ENCODE measurements at places on chromosomes 6 and 20.

DNA sequence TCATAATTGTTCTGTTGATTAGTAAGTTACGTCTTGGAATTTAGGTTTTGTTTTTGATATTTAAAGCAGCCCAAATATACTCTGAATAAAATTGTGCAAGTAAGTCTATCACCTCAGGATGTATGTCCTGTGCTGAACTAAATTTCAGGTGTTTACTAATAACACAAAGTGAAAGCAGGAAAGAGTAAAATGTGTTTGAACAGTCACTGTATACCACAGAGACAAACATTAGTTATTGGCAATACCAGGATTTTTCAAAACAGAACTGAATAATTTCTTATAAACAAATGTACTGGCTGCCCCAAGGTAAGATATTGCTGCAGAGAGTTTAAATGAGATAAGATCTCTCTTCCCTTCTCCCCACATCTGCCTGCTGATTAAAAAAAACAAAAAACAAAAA is 404.7 kb upstream of the RUNX2 start:
- DNase-seq: no peak

GRCh38 chr20:34595377-34596184 is 37.1 kb downstream of the MAP1LC3A start:
- no peak for DNase-seq

DNA sequence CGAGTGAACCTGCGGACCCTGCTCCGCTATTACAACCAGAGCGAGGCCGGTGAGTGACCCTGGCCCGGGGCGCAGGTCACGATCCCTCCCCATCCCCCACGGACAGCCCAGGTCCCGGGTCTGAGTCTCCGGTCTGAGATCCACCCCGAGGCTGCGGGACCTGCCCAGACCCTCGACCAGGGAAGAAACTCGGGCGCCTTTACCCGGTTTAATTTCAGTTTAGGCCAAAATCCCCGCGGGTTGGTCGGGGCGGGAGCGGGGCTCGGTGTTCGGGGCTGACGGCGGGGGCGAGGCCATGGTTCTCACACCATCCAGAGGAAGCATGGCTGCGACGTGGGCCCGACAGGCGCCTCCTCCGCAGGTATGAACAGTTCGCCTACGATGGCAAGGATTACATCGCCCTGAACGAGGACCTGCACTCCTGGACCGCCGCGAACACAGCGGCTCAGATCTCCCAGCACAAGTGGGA is 46.9 kb upstream of the TRIM26 start:
- DNase-seq: peak; percentile 31

DNA sequence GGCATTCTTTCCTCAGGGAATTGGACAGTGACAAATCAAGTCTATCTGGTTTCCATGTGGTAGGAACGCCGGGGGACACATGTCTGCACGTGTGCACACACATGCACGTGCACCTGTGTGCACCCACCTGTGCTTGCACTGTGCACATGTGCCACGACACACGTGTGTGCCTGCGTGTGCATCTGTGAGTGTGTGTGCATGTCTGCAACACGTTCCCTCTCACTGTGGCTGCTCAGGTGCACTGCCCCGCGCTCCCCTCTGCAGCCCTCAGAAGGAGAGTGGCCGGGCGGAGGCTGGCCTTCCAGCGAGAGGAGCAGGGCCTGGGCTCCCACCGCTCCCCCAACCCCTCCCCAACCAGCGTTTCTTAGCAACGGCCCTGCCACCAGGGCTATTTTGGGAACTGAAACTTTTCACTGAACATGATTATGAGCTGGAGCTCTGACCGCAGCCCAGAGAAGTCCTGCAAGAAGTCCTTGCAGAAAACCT is 147.8 kb downstream of the PHACTR3 start:
- no peak for DNase-seq

GRCh38 chr6:4817551-4817950 is 41.3 kb downstream of the CDYL start:
- DNase-seq: no peak

DNA sequence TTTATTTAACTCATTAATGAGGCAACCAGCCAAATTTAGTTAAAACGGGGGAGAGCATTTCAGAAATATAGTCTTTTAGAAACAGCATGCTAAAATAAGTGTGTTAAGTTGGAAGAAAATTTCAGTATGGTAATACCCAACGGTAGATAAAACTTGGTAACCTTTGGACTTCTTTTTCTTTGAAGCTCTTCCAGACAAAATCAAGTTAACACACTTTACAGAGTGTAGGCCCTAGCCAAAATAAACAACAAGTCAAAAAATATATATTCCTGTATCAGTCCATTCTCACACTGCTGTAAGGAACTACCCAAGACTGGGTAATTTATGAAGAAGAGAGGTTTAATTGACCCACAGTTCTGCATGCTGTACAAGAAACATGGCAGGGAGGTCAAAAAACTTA is 279.6 kb downstream of the HIVEP2 start:
- DNase-seq: no peak

DNA sequence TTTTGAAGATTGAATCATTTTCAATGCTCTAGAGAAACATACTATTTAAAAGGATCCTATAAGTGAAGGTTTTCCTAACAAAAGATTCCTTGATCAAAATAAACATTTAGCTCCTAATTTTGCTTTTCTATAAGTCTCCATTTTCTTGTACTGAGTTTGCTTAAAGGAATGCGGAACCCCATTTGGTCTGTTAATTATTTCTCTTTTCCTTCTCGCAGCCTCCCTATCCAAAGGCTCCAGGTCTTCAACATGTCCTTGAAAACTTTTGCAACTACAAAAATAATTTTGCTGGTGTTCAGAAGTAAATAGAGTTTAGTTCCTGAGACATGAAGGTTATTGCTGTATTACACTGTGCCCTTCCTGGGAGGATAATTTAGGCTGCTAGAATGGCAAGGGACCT is 8.3 kb upstream of the NPEPL1 start:
- DNase-seq: no peak

DNA sequence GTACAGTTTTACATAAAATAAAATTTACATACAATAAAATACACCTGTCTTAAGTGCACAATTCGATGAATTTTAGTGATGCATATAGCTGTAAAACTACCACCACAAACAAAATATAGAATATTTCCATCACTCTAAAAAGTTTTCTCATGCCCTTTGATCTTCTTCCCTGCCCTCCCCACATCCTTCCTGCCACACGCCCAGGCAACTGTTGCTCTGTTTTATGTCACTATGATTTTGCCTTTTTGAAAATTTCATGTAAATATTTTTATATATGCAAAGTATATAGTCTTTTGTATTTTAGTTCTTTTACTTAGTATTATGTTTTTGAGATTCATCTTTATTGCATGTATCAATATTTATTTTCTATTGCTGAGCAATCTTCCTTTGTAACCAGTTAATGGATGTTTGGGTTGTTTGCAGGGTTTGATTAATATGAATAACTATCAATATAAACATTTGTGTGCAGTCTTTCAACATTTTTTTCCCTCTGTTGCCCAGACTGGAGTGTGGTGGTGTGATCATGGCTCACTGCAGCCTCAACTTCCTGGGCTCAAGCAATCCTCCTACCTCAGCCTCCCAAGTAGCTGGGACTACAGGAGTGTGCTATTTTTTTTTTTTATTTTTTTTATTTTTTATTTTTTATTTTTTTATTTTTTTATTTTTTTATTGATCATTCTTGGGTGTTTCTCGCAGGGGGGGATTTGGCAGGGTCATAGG is 23.8 kb upstream of the SAMHD1 start:
- DNase-seq: peak; percentile 10

DNA sequence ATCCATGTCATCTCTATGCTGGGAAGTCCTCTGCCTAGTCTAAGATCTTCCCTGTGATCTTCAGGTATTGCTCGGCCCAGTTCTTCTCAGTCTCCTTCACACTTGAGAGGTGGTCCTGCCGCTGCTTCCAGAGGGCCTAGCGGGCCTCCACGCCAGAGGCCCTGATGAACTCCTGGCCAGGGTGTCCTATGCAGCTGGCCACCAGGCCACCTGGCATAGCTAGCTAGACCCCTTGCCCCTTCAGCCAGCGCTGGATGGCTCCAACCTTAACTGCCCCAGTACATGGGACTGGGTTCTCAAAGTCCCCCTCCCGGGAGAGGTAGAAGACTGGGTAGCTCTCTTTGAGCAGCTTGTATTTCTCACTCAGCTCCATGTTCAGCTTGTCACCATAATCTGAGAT is 81.1 kb downstream of the ZFP64 start:
- DNase-seq: no peak

DNA sequence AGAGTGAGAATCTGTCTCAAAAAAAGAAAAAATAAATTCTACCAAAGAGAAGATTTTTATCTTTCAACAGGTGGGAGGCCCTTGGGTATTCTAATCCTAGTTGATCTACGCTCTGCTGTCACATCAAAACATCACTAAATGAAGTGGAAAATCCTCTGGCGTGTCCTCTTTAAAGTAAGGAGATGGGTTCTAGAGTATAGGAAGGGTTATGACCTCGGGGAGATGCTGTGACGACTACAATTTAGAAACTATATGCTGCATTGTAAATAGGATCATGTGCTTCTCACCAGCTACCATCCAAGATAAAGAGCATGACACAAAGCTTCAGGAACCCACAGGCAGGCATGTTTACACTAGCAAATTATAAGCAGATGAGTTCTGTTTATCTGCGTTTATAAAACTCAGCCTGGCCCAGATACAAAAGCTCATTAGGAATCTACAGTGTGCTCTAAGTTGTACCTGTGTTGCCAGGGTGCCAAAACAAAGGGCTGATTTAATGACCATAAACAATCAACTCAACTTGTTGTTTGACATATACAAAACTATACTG is 197.1 kb upstream of the PLN start:
- DNase-seq: no peak

- no peak for DNase-seq
Measured at GRCh38 chr6:136333824-136334464, 44.3 kb upstream of the BCLAF1 start.

DNA sequence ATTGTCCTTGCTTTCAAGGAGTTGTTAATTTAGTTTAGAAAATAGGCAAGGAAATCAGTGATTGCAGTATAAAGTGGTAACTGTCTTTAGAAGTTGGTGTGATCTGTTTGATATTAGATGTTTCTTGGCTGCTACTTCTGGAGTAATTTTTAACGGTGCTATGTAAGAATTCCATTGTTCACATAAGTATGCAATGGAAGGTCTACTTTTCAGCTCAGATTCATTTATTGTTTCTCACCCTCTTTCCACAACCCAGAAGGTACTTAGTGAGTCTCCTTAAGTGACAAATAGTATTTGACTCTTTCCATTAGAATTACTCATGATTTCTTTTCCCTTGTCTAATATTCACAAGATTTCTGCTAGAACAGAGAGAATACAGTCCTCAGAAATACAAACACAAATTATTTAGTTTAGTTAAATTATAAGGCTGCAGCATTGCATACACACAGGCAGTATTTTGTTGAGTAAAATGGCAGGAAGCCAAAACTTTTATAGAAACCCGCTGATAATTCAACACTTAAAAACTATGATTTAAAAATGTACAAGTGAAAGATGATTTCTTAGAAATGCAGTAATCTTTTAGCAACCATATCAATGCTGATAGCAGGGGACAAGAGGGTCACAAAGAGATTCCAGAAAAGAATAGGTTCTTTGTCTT is 554.3 kb downstream of the CD109 start:
- no peak for DNase-seq

- no peak for DNase-seq
Measured at GRCh38 chr6:38234141-38234540, 405.6 kb downstream of the BTBD9 start.

DNA sequence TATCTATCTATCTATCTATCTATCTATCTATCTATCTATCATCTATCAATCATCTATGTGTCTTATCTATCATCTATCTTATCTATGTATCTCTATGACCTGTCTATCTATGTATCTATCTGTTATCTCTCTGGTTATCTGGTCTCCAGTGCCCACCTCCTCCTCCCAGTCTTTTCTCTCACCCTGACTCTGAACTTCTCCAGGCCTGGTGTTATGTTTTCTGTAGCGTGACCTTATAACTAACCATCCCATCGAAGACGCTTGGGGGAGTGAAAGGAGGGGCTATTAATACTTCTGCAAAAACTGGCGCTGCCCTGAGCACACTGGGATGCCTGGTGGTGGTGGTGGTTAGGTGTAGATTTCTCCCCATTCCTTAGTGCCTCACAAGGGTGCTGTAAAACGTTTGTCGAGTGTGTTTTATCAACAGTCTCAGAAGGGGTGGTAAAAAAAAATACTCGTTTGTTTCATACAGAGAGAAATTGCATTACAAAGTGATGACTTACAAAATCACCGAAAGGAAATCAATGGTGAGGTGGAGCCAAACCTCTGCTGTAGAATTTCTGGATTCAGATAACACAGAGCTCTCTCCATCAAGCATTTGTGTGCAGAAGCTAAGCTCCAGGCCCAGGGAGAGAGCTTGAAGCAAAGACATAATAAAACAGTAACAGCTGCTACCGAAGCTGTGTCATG is 156.2 kb downstream of the BCAS1 start:
- DNase-seq: no peak

DNA sequence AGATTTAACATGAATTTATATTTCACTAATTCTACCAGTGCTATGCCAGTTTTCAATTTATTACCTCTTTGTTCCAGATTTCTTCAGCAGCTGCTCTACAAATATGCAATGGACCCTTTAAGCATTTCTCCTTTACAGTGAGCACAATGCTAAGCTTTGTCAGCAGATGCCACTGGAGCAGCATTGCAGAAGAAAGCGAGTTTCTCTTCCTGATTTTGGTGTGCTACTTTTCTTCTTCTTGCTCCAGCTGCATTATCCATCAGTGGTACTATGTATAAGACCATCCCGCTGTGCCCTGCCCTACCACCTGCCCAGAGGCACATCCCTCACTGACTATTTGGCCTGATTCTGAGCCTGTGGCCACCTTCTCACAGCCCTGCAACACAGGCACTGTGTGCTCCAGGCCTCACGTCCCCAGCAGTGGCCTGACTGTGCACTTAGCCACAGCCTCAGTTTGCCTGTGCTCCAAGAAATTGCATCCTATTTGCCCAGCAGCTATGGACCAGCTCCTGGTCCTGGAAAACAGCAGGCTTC is 84.1 kb downstream of the TNFAIP3 start:
- no peak for DNase-seq

GRCh38 chr6:156131221-156131903 is 645.8 kb upstream of the ARID1B start:
- DNase-seq: no peak

GRCh38 chr6:167799033-167799821 is 27.5 kb upstream of the AFDN start:
- no peak for DNase-seq

GRCh38 chr6:43966374-43966658 is 160.9 kb downstream of the MRPL14 start:
- DNase-seq: no peak

DNA sequence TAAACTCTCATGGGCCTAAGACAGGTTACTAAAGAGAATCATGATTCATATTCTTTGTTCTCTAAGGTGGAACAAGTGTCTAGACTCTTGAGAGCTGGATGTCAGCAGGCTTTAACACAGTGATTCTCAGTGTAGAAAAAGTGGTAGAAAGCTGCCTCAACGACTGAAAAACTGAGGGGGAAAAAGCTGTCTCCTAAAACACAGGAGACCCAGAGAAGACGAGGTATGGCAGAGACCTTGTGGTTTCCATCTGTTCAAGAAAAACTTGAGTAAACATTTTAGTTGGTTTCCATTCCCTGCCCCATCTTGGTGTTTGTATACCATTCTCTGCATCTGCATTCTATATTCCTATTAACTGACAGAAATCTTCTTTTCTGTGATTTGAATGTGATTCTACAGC is 57.6 kb upstream of the MAP3K7 start:
- DNase-seq: no peak

GRCh38 chr20:62025832-62026563 is 39.7 kb downstream of the TAF4 start:
- no peak for DNase-seq

- no peak for DNase-seq
Measured at GRCh38 chr20:40692240-40693011, 3.4 kb upstream of the MAFB start.

- DNase-seq: no peak
Measured at GRCh38 chr6:38319256-38320212, 320.2 kb downstream of the BTBD9 start.

Data from stimulated activated CD8-positive, alpha-beta memory T cell treated with anti-CD3 and anti-CD28 coated beads, Interleukin-12 subunit alpha, Interleukin-12 subunit beta, amount 100 ng/mL, for 4 hours (primary cell).